ENCODE measurements at places on chromosomes 5 and 9.

DNA sequence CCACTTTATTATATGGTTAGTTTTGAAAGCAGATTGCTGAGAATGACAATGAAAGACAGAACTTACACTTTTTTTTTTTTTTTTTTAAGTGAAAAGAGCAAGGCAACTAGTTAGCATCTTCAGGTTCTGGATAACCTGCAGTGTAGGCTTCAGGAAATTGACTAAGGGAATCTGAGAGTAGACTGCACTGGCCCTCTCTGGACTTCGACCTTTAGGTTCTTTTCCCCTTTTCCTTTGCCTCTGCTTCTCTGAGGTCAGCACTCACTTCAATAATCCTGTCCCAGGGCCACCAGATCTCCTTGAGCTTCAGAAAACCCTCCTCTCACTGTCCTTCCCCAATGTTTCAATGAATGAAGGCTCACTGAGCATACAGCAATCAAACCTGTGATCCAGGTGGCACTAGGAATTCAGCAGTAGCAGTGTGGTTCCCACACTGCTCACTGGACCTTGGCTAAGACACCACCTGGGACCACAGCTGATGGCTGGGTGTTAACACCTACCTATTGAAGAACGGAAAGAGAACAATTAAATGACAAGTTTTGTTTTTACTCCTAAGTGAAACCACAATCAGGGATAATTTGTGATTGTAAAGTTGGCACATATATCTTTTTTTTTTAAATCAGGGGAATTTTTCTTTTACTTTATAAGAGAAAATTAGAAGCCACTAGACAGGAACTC is 85.8 kb upstream of the IL6ST start:
- H3K27me3 ChIP-seq = no peaks in the 10 kb centered on the region
- no peak for DNase-seq
- H3K4me3 ChIP-seq = no peak overlapping the region
- H3K36me3 ChIP-seq = no peaks in the 10 kb centered on the region
- no peak overlapping the region for H3K27ac ChIP-seq

DNA sequence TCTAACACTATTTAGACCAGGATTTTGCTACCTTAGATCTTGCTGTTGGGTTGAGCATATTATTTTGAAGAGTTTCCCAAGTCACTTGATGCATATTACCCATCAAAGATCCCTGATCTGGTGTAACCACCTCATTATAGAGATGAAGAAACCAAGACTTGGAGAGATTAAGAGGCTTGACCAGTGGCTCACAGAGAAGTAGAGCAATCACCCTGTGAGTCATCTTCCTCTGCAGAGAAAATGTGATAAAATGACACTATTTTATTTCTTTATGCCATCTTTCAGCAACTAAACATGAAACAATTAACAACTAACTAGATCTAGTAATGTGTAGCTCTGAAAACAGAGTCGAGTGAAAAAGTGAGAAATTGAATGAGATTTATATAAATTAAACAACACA is 76.1 kb downstream of the KIF4B start:
- H3K27ac ChIP-seq = no peak overlapping the region
- peaks cover 32% of the 10 kb centered on the region for H3K4me1 ChIP-seq
- no peaks in the 10 kb centered on the region for H3K36me3 ChIP-seq

- no peak overlapping the region for H3K27ac ChIP-seq
- H3K27me3 ChIP-seq = no peaks in the 10 kb centered on the region
- H3K4me3 ChIP-seq = no peak overlapping the region
- DNase-seq = no peak
- no peaks in the 10 kb centered on the region for H3K4me1 ChIP-seq
- H3K36me3 ChIP-seq = peaks cover 55% of the 10 kb centered on the region
Measured at GRCh38 chr5:43469671-43470391, 13.8 kb downstream of the TMEM267 start.

- no peak overlapping the region for H3K27ac ChIP-seq
- no peaks in the 10 kb centered on the region for H3K4me1 ChIP-seq
- no peaks in the 10 kb centered on the region for H3K36me3 ChIP-seq
- H3K4me3 ChIP-seq = no peak overlapping the region
- peak; percentile 52 for DNase-seq
- H3K27me3 ChIP-seq = no peaks in the 10 kb centered on the region
Measured at GRCh38 chr5:176175101-176175852, 62.9 kb upstream of the SIMC1 start.

- H3K36me3 ChIP-seq = no peaks in the 10 kb centered on the region
- no peak for DNase-seq
- no peaks in the 10 kb centered on the region for H3K4me1 ChIP-seq
- no peak overlapping the region for H3K4me3 ChIP-seq
- H3K27me3 ChIP-seq = no peaks in the 10 kb centered on the region
Measured at GRCh38 chr9:131076347-131077195, 19.8 kb upstream of the AIF1L start.

- no peaks in the 10 kb centered on the region for H3K27me3 ChIP-seq
- H3K4me1 ChIP-seq = no peaks in the 10 kb centered on the region
- no peak overlapping the region for H3K27ac ChIP-seq
- DNase-seq = no peak
- H3K36me3 ChIP-seq = no peaks in the 10 kb centered on the region
Measured at GRCh38 chr5:56900395-56900794, 9.0 kb upstream of the SETD9 start.

- H3K4me3 ChIP-seq = no peak overlapping the region
- DNase-seq = no peak
- no peaks in the 10 kb centered on the region for H3K4me1 ChIP-seq
- no peak overlapping the region for H3K27ac ChIP-seq
- no peaks in the 10 kb centered on the region for H3K27me3 ChIP-seq
- no peaks in the 10 kb centered on the region for H3K36me3 ChIP-seq
Measured at GRCh38 chr5:14071433-14071832, 71.7 kb upstream of the TRIO start.

DNA sequence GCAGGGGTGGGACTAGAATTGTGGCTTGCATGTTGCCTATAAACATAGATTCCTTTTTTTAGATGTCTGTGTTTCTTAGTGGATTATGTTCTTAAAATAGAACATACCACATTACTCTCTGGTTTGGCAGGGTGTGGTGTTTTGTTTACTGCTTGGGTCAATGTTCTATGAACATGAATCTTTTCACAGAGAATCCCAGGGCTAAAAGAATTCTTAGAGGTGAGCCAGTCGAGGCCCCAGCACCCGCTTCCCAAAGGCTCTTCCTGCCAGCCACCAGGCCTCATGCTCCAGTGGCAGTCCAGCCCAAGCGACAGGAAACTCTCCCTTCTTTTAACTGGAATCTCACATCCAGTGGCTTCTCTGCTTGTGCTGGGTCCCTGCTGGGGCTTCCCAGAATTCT is 126.6 kb downstream of the C9orf152 start:
- H3K27ac ChIP-seq = peak overlapping the region; percentile 16
- H3K4me1 ChIP-seq = peaks cover 40% of the 10 kb centered on the region
- no peaks in the 10 kb centered on the region for H3K27me3 ChIP-seq
- no peak for DNase-seq

- DNase-seq = no peak
- no peak overlapping the region for H3K4me3 ChIP-seq
- H3K27ac ChIP-seq = peak overlapping the region; percentile 89
- no peaks in the 10 kb centered on the region for H3K27me3 ChIP-seq
Measured at GRCh38 chr5:9440517-9440916, 105.4 kb downstream of the SEMA5A start.
